ENCODE measurements at places on chromosomes 3 and 15.

DNA sequence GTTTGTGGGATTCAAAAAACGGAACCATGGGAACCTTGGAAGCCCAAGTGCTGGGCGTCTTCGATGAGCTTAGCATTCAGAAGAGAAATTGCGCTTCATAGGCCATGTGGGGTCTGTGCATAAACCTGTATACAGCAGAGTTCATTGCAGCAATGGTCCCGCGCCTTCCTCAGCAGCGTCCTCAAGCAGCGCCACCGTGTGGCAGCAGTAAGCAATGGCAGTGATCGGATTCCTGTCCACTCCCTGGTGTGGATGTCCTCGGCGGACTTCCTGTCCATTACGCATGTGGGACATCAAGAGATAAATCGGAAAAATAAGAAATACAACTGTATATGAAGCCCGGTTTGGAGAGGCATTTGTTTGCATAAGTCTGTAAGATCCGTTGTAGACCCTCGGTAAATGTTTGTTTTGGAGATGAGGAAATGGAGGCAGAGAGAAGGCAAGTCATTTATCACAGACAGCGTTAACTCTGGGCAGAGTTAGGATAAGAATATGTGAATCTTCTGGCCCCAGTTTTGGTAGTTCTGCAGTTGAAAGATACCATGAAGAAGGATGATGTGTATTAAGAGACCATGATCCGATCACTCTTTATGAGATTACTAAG, 57.7 kb downstream of the CNTN4 start:
- DNase-seq: no peak

GRCh38 chr3:44680921-44681455, 31.5 kb upstream of the ZNF502 start:
- DNase-seq: no peak

DNA sequence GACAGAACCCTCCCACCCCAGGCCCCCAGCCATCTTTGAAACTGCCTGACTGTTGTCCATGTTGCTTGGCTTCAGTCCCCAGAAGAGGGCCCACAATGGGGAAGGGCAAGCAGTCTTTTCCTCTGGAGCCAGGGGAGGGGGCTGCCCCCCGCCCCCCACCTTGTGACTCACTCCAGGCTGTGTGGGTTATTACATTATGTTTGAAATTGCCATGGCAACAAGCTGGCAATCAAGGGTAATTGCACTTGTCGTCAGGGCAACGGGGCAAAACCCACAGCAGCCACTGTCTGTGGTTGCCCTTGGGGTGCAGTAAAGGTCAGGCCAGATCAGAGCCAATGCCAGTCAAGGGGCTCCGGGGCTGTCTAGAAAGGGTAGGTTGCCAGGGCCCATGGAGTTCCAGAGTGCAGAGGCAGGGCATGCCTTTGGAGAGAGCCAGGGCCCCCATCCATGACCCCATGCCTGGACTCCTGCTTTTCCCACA, 3.1 kb upstream of the CAMKV start:
- DNase-seq: no peak

- DNase-seq: no peak
Observed at GRCh38 chr15:55197719-55198118, 978 bp upstream of the RSL24D1 start.

GRCh38 chr15:68278595-68279405, 1.3 kb downstream of the FEM1B start:
- DNase-seq: no peak

DNA sequence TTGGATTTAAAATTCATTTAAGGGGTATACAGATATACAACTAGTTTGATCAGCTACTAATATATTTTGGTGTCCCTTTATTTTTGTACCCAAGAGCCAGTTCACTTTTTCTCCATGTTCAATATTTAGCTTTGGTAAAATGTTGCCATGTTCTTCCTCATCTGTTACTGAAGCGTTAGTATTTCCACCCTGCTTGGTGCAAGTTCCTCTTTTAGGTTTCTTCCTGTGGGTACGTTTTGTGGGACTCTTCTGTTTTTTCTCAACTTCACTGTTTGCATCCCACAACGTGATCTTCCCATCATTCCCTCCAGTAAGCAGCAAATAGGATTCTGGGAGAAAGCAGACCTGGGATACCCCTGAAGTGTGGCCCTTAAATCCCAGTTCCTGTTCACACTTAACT, 14.1 kb downstream of the WDR53 start:
- DNase-seq: no peak

- no peak for DNase-seq
Observed at GRCh38 chr15:72682772-72683171, 3.2 kb downstream of the HIGD2B start.

DNA sequence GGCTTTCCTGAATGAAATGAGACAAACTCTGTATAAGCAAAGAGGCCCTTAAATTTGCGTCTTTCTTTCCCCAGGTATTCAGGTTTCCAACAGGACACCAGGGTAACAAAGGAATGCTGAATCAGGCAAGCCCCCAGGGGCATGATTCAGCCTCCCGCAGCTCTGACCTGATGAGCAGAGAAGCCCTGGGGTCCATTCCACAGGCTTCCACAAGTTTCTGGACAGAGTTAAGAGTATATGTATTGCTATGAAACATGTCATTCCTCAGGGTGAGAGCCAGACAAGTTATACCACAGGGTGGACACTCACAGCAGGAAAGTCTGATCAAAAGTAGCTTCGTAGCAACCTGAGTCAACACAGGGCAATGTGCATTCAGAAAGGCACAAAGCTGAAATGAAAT, 68.1 kb upstream of the CTNNB1 start:
- DNase-seq: no peak

GRCh38 chr15:47206358-47206978, 510.8 kb upstream of the SEMA6D start:
- DNase-seq: no peak

GRCh38 chr3:8485141-8485870, 16.3 kb upstream of the LMCD1 start:
- no peak for DNase-seq

DNA sequence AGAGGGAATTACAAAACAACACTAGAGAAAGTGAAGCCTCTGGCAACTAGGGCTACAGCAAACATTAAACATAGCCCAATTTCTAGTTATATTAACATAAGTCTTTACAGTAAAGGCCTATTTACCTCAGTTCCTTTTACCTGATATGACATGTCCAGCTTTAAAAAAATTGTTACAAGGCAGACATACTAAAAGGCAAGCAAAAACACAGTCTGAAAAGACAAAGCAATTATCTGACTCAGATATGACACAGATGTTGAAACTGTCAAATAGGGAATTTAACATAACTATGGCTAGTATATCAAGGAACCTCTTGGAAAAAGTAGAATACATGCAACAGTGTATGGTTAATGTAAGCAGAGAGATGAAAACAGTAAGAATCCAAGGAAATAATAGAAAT, 238.6 kb downstream of the RAP2B start:
- no peak for DNase-seq

GRCh38 chr15:101810876-101811275, 1.1 kb upstream of the OR4F15 start:
- DNase-seq: no peak

GRCh38 chr3:133797396-133798105, 8.1 kb upstream of the SRPRB start:
- no peak for DNase-seq

- DNase-seq: no peak
Observed at GRCh38 chr3:16476636-16477035, 36.9 kb downstream of the RFTN1 start.

- DNase-seq: no peak
Observed at GRCh38 chr3:197028728-197029510, 698 bp downstream of the MELTF start.

DNA sequence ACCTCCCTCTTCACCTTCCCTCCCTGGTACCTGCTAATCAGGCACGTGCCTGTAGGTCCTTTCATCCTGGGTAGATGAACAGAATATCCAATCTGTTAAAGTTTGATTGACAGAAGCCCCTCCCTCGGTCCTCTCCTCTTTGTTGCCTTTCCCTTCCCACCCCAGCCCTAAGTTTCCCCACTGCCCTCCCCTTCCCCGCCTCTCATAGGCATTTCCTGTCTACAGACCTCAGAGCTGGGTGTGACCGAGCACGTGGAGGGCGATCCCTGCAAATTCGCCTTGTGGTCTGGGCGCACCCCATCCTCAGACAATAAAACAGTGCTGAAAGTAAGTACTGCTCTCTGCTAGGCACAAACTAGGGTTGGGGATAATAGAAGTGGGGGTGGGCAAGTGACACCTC, 239.2 kb upstream of the UMPS start:
- DNase-seq: no peak

DNA sequence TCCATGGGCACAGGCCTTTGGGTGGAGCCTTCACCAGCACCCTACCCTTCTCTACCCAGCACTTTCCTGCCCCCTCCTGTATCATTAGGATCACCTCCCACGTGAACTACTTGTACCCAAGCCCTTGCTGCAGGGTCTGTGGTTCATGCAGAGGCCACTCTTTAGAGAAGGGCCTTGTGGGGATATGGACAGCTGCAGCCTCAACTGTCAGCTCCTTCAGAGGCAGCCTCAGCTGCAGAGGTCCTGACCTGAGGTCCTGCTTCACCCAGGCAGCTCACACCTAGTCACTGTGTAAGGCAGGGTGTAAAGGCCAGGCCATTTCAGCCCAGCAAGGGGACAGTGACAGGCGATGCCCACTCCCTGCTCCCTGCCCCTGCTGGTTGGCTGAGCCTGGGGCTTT, 448.6 kb upstream of the PROK2 start:
- no peak for DNase-seq

GRCh38 chr3:22779737-22780136, 423.4 kb upstream of the UBE2E2 start:
- no peak for DNase-seq

- DNase-seq: no peak
Observed at GRCh38 chr3:170814822-170815221, 55.2 kb downstream of the RPL22L1 start.

GRCh38 chr3:135802171-135802570, 163.4 kb upstream of the PPP2R3A start:
- DNase-seq: no peak

- no peak for DNase-seq
Observed at GRCh38 chr15:70396807-70397206, 299.1 kb upstream of the TLE3 start.

DNA sequence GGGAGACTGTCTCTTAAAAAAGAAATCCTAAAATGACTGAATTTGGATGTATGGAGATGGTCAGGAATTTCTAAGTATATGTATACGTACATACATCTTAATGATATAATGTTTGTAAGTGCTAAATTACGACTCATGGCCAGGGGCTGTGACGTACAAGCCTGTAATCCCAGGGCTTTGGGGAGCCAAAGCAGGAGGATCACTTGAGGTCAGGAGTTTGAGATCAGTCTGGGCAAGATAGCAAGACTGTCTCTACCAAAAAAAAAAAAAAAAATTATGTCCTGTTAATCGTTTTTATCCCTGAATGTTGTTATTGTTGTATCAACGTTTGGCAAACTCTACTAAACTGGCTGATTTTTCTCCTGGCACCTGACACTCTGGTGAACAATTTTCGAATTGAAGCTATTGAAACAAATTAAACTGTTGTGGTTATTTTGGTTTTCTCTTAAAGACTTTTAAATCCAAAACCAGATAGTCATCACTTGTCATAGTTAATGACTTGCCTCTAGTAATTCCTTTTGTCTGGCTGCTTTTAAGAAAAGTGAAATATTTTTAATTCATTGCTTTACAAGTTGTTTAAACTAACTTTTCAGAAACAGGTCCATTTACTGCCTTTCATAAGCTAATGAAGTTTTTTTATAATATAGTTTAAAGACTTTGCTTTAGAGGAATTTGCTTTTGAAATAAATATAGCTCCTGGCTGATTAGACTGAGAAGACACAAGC, 7.0 kb downstream of the MORF4L1 start:
- no peak for DNase-seq
